ENCODE measurements at places on chromosomes 12 and 14.

- H3K4me1 ChIP-seq = peaks cover 33% of the 10 kb centered on the region
- H3K27ac ChIP-seq = no peak overlapping the region
- peaks cover 90% of the 10 kb centered on the region for H3K36me3 ChIP-seq
- no peaks in the 10 kb centered on the region for H3K27me3 ChIP-seq
Measured at GRCh38 chr14:61484826-61485584, 163.6 kb downstream of the PRKCH start.

DNA sequence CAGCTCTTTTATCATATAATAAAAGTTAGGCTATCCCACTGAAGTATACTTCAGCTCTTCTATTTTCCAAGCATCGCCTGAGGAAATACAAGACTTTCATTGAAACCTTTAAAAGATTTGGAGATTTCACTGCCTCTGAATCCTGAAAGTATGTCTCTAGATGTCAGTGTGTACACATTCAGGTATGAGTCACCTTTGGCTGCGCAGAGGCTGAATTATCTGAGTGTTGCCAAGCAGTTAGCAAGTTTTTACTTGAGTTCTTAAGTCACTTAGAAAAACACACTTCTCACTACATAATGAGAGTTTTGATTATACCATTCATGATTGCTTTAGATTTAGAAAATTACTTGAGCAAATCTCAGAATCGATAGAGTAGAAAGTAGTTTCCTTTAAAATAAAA lies 210.3 kb downstream of the TMTC2 start:
- H3K4me1 ChIP-seq = no peaks in the 10 kb centered on the region
- no peaks in the 10 kb centered on the region for H3K36me3 ChIP-seq
- no peaks in the 10 kb centered on the region for H3K27me3 ChIP-seq

GRCh38 chr12:111444925-111445725 lies 39.4 kb downstream of the SH2B3 start:
- peak; percentile 78 for DNase-seq
- H3K27me3 ChIP-seq = no peaks in the 10 kb centered on the region
- H3K4me3 ChIP-seq = peak overlapping the region; percentile 12
- H3K27ac ChIP-seq = peak overlapping the region; percentile 74
- H3K36me3 ChIP-seq = peaks cover 61% of the 10 kb centered on the region

- no peak overlapping the region for H3K27ac ChIP-seq
- no peaks in the 10 kb centered on the region for H3K27me3 ChIP-seq
- DNase-seq = no peak
- H3K4me3 ChIP-seq = no peak overlapping the region
- no peaks in the 10 kb centered on the region for H3K4me1 ChIP-seq
- peaks cover 57% of the 10 kb centered on the region for H3K36me3 ChIP-seq
Measured at GRCh38 chr12:55982319-55982936, 8.6 kb downstream of the RAB5B start.

- DNase-seq = no peak
- no peaks in the 10 kb centered on the region for H3K36me3 ChIP-seq
- H3K27me3 ChIP-seq = no peaks in the 10 kb centered on the region
- no peak overlapping the region for H3K4me3 ChIP-seq
Measured at GRCh38 chr12:74476234-74476633, 61.4 kb upstream of the ATXN7L3B start.

- H3K36me3 ChIP-seq = no peaks in the 10 kb centered on the region
- peak overlapping the region; percentile 86 for H3K27ac ChIP-seq
- H3K4me1 ChIP-seq = peaks cover 41% of the 10 kb centered on the region
Measured at GRCh38 chr14:89618811-89619551, 201.9 kb upstream of the FOXN3 start.

DNA sequence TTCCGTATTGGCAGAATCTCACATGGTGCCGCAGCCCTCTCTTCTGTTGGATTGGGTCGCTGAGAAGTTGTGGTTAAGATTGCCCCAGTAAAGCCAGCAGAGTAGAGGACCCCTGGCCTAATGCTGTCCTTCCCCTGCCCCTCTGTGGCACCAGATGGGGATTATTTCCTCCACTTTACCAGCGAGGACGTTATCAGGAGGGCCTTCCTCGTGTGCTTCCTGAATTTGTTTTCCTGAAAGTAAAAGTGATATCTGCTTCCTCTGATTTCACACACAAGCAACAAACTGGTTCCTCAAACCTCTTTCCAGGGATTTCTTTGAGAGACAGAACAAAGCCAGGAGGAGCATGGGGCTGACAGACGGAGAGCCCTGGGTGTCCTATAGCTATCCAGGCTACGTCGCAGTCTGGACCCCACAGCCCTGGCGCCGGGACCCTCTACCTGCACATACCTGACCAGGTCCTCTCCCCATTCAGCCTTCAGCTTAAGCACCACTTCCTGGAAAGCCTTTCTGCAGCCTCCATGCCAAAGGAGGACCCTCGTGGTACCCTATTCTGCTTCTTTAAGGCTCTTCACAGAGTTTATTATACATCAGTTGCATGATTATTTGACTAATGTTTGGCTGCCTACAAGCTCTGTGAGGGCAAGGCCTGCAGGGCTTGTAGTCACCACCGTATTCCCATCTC lies 314.8 kb upstream of the FKBP4 start:
- H3K4me1 ChIP-seq = no peaks in the 10 kb centered on the region
- H3K4me3 ChIP-seq = no peak overlapping the region
- no peak overlapping the region for H3K27ac ChIP-seq
- no peaks in the 10 kb centered on the region for H3K27me3 ChIP-seq
- H3K36me3 ChIP-seq = no peaks in the 10 kb centered on the region
- DNase-seq = no peak

- H3K27ac ChIP-seq = no peak overlapping the region
- H3K4me3 ChIP-seq = no peak overlapping the region
Measured at GRCh38 chr14:77007183-77007974, 21.1 kb downstream of the IRF2BPL start.

DNA sequence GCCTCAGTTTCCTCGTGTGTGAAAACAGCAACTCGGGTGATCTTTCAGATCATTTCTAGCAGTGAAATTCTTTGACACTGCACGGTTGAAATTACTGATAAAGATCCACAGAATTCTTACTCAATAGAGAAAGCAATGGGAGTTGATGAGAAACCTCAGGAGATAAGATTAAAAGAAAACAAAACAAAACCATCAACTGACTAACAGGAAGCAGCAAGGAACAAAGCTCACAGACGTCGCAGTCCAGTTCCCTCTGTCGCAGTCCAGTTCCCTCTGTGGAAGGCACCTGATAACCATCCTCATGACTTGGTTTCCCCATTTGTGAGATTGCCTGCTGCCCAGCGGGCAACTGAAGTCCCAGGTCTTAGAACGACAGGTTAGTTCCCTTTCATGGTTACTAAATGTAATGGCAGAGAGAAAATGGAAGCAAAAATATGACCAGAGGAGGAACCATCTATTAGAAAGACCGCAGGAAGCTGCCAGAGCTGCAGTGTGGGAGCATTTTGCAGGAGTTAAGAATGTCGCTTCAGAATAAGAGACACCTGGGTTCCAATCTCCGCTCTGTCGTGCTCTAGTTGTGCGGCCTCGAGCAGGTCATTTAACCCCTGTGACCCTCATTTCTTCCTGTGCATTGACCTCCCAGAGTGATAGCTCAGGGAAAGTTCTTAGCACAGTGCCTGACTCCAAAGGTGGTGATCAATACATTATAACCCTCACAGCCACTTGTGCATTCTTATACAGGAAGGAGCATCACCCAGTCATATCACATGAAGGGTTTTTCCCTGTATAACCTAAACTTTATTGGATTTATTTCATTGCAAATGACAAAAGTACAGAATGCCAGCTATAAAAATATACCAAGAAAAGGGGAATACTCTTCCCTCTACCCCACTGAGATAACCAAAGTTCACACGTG lies 5.1 kb upstream of the MED13L start:
- no peak for DNase-seq
- H3K4me3 ChIP-seq = peak overlapping the region; percentile 21
- no peaks in the 10 kb centered on the region for H3K27me3 ChIP-seq
- no peaks in the 10 kb centered on the region for H3K36me3 ChIP-seq
- no peak overlapping the region for H3K27ac ChIP-seq
- H3K4me1 ChIP-seq = peaks cover 15% of the 10 kb centered on the region

DNA sequence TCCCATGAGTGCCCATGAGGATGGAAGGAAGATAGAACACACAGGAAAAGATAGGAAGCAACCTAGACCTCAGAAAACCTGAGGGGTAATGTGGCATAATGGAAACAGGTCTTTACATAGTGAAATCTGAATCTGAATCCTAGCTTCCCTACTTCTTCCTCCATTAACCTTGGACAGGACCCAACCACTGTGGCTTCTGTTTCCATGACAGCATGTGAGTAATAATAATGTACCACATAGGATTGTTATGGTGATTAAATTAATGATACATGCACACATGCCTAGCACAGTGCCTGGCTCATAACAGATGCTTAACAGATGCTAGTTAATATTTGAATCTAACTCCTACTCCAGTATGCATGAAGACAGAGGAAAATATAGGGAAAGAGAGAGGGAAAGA lies 11.2 kb downstream of the TTC9 start:
- peak overlapping the region; percentile 93 for H3K27ac ChIP-seq
- H3K36me3 ChIP-seq = peaks cover 18% of the 10 kb centered on the region
- H3K4me3 ChIP-seq = no peak overlapping the region
- H3K27me3 ChIP-seq = no peaks in the 10 kb centered on the region
- peaks cover 78% of the 10 kb centered on the region for H3K4me1 ChIP-seq

Measured in CD4-positive, alpha-beta T cell (primary cell).